ENCODE measurements at places on chromosomes 4 and X.

DNA sequence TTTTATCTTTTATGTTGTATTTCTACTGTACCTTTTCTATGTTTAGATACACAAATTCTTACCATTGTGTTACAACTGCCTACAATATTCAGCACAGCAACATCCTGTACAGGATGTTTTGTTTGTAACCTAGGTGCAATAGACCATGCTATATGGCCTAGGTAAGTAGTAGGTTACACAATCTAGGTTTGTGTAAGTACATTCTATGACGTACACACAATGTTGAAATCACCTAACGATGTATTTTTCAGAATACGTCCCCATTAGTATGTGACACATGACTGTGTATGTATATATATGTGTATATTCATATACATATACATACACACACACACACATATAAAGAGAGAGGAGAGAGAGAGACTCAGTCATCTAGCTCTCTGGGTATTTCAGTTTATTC lies 103.5 kb downstream of the CLNK start:
- DNase-seq = no peak

GRCh38 chr4:101222156-101222845 lies 125.0 kb downstream of the PPP3CA start:
- peak; percentile 44 for DNase-seq

DNA sequence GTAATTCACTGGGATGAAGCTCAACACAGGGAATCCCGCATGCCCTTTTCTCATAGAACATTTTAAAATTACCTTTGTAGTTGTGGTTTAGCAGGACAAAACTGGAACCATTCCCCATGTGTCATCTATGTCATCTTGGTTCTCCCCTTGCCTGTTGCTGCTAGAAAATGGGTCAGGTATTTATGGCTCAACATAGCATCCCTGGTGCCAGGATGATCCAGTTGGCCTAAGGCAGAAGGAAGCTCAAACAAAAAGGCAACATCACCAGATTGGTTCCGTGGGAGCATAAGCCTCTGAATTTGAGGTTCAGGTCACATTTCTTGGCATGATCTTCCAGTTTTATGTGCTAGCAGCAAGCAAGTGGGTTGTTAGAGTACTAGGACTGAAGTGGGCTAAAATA lies 552.6 kb upstream of the BOD1L1 start:
- DNase-seq = no peak

DNA sequence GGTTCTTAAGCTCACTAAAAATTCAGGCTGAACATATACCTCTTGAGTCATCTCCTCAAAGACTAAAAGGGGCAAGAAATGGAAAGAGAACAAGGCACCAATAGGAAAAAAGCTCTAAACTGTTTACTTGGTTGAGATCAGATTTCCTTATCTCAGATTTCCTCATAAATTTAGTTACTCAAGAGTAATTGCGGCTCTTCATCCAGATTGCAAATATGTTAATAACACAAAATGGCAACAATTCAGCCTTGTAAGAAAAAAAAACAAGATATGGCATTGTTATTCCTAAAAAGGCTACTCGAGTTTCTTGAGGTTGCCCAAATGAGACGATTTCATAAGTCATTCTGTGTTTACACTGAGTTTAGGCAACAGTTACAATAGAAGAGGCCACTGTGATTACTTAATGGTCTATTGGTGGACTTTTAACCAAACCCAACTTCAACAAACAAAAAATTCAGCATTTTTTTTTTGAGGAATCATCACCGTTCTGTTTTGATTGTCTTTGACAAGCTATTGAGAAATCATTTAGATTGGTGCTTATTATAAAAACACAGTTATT lies 97.9 kb upstream of the PDHA1 start:
- DNase-seq = peak; percentile 0

DNA sequence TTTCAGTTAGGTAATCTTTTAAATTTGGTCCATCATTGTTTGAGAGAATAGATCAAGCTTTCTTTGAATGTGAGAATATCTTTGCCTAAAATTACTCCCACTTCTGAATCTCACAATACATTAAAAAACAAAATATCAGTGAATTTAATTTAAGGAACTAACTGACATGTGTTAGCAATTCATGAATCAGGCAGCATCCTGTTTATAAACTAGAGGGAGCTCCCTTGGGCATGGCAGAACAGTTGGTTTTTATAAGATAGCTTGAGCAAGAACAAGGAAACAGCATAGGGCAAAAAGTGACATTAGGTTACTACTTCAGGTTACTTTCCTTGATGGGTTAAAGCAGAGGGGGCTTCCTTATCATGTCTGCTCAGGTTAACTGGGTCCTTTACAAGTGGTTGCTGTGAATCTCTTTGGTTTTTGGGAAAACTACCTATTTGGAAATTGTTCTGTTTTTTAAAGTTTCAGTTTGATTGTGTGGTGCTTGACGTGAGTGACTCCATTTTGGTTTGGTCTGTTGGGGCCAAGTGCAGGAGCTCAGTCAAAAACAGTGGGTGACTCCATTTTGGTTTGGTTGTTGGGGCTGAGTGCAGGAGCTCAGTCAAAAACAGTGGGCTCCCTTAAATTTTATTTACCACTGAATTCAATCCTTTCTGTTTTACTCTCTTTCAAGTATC lies 68.0 kb downstream of the PPEF2 start:
- DNase-seq = peak; percentile 36

- no peak for DNase-seq
Measured at GRCh38 chr4:13368217-13368616, 115.9 kb downstream of the RAB28 start.

GRCh38 chr4:25694466-25694865 lies 38.8 kb downstream of the SLC34A2 start:
- DNase-seq = peak; percentile 31

DNA sequence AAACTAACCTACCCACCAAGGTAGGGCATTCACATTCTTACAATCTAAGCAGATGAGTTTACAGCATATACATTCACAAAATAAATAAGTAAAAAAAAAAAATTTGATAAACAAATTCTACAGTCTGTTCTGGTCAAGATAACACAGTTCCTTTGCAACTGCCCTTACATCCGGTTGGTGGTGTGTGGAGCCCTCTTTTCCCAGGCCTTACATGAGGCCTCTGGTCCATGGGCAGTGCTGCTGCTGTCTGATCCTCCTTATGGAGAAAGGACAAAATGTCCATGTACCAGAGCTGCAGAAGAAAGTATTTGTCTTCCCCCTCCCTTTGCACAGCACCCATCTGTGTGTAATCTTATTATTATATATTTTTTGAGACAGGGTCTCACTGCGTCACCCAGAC lies 2.2 kb upstream of the SEPTIN11 start:
- DNase-seq = no peak

GRCh38 chr4:53505947-53506346 lies 85.3 kb downstream of the LNX1 start:
- peak; percentile 17 for DNase-seq

- DNase-seq = no peak
Measured at GRCh38 chr4:143234153-143234552, 49.4 kb downstream of the USP38 start.

DNA sequence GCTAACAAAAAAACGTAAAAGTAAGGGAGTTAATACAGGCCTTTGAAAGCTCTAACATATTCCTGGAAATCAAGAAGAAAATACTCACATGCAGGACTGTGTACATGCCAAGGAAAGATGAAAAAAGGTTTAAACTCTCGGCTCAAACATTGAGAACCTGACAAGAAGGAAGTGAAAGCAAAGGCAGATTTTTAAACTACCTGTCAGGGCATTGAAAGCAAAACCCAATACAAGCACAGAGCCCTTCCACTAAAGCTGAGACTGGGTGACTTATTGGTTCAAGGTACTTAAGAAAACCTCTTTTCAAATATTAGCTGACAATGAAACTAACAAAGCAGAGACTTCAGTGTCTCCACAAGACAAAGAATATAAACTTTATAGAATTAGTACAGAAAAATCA lies 313.0 kb upstream of the GRID2 start:
- DNase-seq = no peak

DNA sequence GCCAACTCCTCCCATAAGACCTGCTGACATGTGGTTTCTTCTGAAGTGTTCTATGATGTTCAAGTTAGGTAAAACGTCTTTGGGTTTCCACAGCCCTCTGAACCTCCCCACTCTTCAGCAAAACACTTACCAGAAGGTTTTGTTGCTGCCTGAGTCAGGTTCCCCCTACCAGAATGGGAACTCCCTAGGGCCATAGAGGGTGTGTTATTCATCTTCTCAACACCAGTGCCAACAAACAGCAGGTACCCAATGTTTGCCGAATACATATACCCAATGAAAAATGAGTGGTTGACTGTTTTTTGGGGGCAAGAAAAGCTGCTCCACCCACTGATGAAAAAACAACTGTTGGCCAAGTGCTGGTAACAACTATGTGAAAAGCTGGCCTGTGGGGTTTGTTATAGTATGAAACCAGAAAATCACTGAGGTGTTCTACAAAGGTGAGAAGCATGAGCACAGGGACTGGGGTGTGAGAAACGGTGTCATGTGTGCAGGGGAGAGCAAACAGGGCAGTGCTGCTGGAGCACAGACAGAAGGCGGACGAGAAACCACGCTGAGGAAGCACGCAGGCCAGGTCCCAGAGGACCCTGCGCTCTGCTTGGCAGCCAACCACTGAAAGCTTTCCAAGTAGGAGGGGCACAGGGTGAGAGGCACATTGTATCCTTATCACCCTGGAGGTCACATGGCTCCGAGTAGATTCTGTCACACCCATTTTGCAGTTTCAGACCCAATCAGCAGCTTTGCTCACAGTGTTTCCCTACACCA lies 28.8 kb downstream of the ATP8A1 start:
- DNase-seq = no peak

DNA sequence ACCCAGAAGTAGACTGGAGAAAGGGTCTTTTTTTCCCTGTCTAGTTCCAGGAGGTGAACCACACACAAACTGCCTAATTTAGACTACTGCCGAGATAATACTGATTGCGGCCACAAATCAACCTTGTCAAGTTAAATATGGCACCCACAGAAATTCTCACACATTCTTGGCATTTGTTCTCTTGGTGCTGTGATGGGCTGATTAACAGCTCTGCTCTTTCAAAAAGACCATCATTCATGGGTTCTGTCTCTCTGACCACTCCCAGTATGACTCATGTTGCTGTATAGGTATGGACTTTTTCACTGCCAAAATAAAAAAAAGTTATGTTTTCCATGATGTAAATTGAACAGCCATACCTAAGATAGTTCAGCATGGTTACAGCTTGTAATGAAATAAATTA lies 1003.5 kb upstream of the LCORL start:
- DNase-seq = no peak

DNA sequence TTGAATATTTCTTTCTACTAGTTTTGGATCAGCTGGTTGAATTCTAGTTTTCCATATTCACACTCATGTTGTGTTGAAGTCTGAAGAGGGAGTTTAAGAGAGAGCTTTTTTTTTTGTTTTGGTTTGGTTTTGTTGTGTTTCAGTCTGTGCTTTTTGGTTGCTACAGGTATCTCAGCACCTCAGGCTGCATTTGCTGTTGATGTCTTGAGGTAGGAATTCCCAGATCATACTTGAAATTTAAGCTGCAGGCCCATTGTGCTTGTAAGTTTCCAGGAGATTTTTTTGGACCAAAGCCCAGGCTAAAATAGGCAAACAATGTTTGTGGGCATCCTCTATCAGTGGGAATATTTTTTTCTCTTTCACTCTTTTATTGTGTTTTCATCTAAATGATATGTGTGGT lies 190.2 kb upstream of the AGA start:
- no peak for DNase-seq

DNA sequence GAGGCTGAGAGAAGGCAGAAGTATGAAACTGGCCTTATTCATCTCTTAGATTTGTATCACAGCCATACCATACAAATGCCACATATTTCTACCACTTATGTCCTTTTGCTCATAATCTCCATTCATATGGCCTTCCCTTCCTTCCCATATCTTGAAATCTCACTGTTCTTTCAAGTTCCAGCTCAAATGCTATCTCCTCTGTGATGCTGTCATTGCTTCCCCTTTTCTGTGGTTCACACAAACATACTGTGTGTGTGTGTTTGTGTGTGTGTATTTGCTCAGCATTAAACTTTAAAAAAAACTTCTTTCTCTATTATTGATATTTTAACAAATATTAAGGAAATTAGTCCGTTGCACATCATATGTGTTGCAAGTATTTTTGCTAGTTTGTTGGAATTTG lies 26.7 kb downstream of the PHKA1 start:
- no peak for DNase-seq

DNA sequence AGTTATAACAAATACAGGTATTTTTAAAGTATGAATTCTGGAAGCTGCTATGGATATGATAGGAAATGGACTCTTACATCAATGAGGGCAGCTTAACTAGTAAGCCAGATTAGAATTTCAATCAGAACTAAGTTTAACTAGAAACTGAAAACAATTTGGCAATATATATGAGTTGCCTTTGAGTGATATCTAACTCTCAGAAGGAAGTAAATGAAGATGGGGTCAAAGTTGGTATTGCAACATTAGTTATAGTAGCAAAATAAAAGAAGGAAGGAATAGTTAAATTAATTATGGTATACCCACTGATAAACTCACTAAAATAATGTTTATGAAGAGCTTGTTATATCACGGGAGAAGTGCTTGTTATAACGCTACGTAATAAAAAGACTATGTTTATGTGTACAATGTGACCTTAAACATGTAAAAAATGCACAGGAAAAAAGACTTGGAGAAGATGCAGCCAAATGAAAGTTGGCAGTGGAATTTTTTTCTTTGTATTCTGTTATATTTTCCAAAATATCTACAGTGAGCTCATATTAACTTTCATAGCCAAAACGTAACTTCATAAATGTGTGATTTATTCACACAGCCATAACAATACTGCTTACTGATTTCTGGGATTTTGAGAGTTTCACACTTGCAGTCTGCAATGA lies 34.5 kb downstream of the PHKA2 start:
- no peak for DNase-seq

GRCh38 chr4:2698951-2699505 lies 57.1 kb downstream of the TNIP2 start:
- no peak for DNase-seq

- no peak for DNase-seq
Measured at GRCh38 chrX:79559290-79559689, 192.2 kb upstream of the ITM2A start.

GRCh38 chr4:184860018-184860779 lies 34.4 kb upstream of the ACSL1 start:
- no peak for DNase-seq

- DNase-seq = no peak
Measured at GRCh38 chr4:2638730-2639129, 102.3 kb downstream of the FAM193A start.

- DNase-seq = no peak
Measured at GRCh38 chrX:113962343-113962742, 621.5 kb upstream of the HTR2C start.

- peak; percentile 81 for DNase-seq
Measured at GRCh38 chr4:83561381-83561780, 25.5 kb downstream of the GPAT3 start.

DNA sequence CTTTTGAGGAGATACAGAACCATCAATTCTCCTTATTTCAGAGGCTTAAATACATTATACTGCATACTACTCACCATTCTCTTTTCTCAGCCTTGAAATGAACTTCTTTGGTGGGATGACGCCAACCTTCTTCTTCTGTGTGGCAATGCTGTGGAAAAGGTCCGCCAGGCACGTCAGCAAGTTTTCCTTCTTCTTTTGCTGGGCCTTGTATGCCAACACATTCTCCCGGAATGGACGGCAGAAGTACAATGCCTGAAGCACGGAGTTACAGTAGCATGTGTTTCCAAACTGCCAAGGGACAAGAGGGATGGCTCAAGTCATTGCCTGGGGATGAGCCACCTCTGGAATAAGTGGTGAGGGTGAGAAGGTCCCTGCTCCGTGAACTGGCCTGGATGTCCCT lies 31.2 kb downstream of the USP46 start:
- DNase-seq = no peak

All from LHCN-M2 (cell line).